ENCODE measurements at places on chromosomes 3 and 15.

DNA sequence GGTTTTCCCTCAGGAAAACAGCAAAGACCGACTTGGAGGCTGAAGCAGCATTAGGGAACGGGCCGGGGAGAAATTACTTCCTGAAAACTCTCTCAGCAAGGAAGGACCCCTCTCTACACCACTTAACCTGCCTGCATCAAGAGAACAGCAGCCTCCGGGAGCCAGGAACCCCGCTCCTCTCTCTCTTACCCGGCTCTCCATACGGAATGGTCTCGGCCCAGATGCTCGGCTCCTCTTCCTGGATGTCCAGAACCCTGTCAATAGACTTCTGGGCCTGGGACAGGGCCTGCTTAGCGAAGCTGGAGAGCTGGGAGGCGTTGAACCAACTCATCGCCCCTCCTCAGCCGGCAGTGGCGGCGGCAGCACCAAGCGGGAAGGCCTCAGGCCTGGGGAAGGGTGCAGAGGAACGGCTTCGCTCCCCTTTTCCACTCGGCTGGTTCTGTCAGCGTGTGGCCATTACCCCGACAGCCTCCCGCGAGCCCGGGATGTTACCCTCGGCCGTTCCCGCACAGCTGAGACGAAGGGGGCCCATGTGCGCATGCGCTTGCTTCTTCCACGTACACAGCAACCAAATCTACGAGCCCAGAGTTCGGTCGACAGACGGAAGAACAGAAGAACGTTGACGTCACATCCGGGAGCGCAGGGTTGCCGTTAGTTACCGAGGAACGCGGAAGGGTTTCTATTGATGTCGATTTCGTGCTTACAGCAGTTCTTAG, at the start of gene TMF1:
Gene TMF1 (minus strand): TSS at position 578 of the 716 bp plus-strand sequence. CDS start 247 bp downstream, at position 331.
- DNase-seq = peak; percentile 94

- DNase-seq = no peak
Observed at GRCh38 chr3:46946856-46947545, 29.5 kb downstream of the CCDC12 start.

- DNase-seq = no peak
Observed at GRCh38 chr3:174715386-174715785, 143.7 kb upstream of the NAALADL2 start.

DNA sequence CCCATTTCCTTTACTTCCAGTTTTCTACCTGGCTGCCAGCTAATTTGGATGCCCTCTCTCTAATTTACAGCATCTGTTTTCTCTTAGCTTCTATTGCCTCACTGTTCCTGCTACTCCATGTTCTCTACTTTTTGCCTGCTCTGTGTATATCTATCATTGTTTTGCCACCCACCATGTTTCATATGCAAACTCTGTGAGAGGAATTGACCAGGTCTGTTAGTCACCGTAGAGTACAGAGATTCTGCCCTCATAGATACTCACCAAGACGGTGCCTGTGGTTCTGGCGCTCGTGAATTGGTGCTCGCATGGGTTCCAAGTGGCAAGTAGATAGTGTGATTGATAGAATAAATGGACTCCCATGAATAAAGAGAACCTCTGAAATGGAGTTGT, 288.8 kb downstream of the CNTN6 start:
- DNase-seq = no peak

DNA sequence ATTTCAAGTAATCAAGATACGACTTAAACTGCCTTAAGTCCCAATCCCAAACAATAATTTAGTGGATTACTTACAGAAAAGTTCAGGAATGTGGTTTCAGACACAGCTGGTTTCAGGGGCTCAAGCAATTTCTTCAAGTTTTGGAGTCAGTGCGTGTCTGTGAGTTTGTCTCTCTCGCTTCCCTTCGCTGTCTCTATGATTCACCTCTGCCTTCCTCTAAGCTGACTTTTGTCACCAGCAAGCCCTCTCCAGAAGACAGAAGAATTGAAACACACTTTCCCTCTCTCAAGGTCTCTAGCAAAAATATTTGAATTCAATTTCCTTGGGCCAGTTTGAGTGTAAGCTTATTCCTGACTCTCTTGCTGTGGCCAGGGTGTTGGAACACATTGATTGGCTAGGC, 392.4 kb downstream of the EDEM1 start:
- no peak for DNase-seq

DNA sequence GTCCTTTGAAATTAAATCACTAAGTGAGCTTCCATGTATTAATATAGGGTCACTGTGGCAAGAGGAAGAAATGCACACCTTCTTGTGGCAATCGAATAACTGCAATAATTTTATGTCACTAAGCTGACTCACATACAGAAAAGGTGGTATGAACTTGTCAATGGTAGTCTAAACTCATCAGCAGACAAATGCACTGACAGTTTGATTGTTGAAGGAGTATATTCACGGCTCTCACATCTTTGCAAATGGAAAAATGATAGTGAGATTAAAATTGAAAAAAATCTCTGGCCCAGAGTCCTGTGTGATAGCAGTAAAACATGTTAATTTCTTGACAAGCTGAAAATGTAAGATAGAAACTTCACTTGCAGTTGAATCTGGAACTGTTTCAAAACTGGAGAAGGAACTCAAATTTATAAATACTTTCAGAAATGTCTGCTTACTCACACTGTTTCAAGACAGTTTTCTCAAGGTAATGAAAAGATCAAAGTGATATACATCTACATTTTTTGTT, 215.8 kb upstream of the CADM2 start:
- DNase-seq = no peak

DNA sequence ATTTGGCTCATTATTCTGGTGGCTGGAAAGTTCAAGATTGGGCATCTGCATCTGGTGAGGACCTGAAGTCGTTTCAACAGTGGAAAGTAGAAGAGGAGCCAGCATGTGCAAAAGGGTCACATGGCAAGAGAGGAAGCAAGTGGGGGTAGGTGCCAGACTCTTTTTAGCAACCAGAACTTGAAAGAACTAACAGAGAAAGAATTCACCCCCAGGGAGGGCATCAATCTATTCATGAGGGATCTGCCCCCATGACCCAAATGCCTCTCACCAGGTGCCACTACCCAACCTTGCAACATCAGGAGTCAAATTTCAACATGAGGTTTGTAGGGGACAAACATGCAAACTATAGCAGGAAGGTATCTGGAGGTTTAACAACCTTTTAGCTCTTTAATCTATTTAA, 10.3 kb upstream of the RYK start:
- no peak for DNase-seq

- DNase-seq = no peak
Observed at GRCh38 chr3:128995737-128996136, 1.9 kb upstream of the CFAP92 start.

- no peak for DNase-seq
Observed at GRCh38 chr3:191343115-191343514, 12.8 kb upstream of the UTS2B start.

GRCh38 chr15:95603802-95604201, 726.7 kb upstream of the NR2F2 start:
- DNase-seq = no peak

DNA sequence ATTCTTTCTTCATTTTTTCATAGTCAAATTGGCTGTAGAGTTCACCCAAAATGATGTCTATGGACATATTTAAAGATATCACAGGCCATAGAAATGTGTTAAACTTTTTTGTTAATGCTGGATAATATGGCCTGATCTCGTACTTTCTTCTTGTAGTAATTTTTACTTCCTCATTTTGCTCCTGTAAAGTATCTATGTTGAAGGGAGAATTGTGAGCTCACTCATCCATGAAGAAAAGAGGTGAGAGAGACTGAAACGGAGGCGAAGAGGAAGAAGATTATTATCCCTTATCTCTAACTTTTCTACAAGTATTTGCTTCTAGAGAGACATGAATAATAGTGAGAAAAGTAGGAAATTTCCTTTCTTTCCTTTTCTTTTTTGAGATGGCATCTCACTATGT, 613.8 kb upstream of the TBL1XR1 start:
- no peak for DNase-seq

- DNase-seq = no peak
Observed at GRCh38 chr3:157914882-157915281, 191.3 kb downstream of the SHOX2 start.

GRCh38 chr3:10956986-10957385, 35.6 kb upstream of the SLC6A1 start:
- DNase-seq = no peak

- DNase-seq = no peak
Observed at GRCh38 chr3:179398574-179399231, 51.2 kb downstream of the MFN1 start.

DNA sequence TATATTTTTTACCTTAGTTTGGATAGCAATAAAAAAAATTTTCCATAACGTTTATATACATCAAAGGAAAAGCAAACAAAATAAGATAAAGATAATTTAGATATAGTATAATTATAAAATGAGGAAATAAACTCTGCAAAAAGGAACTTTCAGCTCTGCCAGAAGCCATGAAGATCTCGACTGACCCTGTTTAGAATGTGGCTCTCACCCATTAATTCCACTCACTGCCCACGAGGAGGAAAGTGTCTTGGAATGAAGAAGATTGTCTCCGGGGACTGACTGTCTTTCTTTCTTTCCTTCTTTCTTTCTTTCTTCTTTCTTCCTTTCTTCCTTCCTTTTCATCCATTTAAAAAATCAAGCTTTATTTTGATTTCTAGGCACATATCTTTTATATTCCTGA, 20.1 kb upstream of the PRR20G start:
- DNase-seq = no peak

GRCh38 chr15:45162771-45163507, 24.8 kb downstream of the SHF start:
- peak; percentile 33 for DNase-seq

GRCh38 chr3:177356952-177357351, 159.7 kb upstream of the TBL1XR1 start:
- no peak for DNase-seq

DNA sequence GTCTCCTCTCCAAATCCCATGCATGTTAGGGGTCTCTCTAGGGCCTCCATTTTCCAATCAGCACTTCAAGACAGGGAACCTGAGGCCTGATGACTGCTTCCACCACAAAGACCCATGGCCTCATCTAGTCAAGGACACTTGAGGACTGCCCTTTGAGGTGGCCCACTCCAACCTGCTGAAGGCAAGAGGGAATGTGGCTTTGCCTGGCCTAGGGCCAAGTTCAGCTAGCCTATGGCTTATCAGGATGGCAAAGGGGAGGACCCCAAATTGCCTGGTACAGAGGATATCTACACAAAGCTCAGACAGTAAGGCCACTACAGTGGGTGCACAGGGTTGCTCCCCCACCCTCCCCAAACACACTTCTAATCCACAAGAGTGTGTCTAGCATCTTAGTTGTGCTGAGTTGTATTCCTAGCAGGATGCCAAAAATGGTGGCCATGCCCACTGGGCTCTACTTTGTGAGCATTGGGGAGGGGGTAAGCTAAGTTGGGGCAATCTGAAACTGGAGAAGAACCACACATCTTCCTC, 10.0 kb upstream of the GRAMD2A start:
- no peak for DNase-seq

DNA sequence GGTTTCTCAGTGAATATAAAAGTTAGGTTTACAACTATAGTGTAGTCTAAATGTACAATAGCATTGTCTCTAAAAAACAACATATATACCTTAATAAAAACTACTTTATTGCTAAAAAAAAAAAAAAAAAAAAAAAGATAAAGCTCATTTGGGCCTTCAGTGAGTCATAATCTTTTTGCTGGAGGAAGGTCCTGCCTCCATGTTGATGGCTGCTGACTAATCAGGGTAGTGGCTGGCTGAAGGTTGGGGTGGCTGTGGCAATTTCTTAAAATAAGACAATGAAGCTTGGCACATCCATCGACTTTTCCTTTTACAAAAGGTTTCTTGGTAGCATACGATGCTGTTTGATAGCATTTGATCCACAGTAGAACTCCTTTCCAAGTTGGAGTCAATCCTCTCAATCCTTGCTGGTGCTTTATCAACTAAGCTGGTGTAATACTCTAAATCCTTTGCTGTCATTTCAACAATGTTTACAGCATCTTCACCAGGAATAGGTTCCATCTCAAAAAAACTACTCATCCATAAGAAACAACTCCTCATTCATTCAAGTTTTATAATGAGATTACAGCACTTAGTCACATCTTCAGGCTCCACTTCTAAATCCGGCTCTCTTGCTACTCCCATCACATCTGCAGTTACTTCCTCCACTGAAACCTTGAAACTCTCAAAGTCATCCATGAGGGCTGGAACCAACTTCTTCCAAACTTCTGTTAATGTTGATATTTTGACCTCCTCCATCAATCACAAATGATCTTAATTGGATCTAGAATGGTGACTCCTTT, 13.3 kb downstream of the ZNF280D start:
- no peak for DNase-seq

GRCh38 chr3:196983186-196983585, 14.6 kb upstream of the PIGZ start:
- no peak for DNase-seq

DNA sequence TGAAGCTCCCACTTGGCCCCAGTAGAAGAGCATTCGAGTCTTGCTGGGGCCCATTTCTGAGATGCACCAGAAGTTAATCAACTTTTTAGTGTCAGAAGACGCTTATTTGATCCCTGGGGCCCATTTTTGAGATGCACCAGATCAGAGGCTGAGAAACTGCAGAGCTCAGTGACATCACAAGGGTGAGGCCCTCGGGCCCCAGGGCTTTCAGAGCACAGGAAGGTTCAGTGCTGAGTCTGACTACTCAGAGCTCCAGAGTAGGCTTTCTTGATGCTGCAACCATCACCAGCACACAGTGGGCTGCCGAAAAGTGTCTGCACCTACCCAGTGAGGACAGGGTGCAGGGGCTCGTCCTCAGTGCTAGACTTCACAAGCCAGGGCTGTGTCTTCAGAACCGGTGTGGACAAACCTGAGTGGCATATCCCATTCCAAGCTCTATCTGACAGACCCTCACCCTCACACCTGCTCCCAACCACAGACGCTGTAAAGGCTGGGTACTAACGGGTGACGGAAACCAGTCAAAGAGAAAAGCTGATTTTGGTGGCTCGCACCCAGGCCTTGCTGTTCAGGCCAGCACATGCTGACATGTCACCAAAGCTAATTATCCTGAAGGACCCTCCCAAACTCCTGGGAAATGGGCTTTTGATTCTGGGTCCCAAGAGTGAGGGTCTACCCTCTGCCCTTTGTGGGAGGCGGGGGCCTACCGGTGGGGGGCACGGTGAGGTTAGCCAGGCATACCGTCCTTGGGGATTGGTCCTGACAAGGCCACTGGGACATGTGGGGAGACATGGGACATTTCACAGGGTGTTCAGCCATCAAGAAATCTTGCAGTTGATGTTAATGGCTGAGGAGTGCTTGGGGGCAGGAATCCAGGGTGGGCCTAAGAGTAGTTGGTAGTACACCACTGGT, 83.0 kb downstream of the PDCD6IP start:
- no peak for DNase-seq

- DNase-seq = no peak
Observed at GRCh38 chr3:152745646-152746045, 89.3 kb upstream of the P2RY1 start.

- no peak for DNase-seq
Observed at GRCh38 chr3:161905520-161906132, 409.0 kb downstream of the OTOL1 start.

- no peak for DNase-seq
Observed at GRCh38 chr3:53795789-53796560, 50.2 kb downstream of the CHDH start.

- DNase-seq = no peak
Observed at GRCh38 chr3:154280161-154280560, 44.1 kb downstream of the DHX36 start.

DNA sequence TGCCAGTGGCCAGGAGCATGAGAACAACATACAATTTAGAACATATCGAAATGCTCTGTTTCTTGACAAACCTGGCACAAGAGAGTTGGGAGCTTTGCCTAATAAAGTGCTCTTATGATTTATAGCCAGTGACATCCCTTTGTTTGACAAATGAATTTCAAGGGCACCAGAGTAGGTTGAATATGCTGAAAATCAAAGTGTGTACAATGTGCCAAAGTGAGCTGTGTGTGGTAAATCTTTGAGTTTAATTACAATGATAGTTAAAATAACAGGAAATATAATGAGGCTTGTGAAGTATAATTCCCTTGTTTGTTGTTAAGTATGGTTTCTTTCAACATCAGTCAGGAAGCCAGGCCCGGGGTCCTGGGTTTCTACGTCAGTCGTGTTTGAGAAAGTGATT, 211.9 kb downstream of the EBLN2 start:
- DNase-seq = no peak

Measured in stimulated activated CD4-positive, alpha-beta T cell treated with anti-CD3 and anti-CD28 coated beads, Interleukin-12 subunit alpha, Interleukin-12 subunit beta, amount 100 ng/mL, for 24 hours (primary cell).